ENCODE measurements at places on chromosomes 7 and 10. TPM values are rescaled to one million over a fixed set of nuclear protein-coding genes. Genes with fewer than 3 reads are reported as not detected.

Gene HMX3
- total RNA-seq = 0.45 TPM

GRCh38 chr7:123372368-123372767 lies 162.0 kb downstream of the IQUB start:
- DNase-seq = no peak

Gene AKR1E2
- total RNA-seq = 6.5 TPM

DNA sequence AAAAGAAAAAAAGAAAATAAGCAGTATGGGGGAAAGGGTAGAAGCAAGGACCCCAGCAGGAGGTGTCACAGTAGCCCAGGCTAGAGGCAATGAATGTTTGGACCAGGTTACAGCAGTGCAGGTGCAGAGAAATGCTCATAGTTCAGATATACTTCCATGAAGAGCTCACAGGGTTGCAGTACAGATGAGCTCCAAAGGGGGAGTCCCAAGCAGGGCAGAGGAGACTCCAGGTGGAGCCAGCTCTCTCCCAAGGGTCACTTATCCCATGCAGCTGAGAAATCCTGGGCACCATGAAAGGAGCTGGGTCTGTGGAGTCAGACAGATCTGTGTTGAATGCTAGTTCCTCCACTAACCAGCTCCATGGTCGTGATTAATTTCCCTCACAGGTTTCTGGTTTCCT lies 174.9 kb downstream of the C7orf25 start:
- DNase-seq = no peak

DNA sequence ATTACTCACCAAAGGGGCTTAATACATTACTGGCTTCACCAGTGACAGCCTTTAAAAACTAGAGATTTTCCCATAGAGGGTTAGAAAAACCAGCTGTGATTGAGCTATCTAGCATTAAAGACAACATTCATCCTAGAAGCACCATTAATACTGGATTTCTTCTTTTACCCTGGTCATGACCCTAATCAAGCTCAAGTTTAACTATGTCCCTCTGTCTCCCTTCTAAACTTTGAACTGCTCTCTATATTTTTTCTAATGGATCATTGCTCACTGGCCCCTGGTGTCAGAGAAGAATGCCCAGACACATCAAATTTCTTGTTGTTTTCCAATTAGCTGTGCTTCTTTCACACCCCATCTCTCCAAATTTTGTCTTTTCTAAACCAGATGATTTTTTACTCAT lies 1101.3 kb downstream of the XPNPEP1 start:
- no peak for DNase-seq

Gene SPDYE8
- not detected for total RNA-seq

DNA sequence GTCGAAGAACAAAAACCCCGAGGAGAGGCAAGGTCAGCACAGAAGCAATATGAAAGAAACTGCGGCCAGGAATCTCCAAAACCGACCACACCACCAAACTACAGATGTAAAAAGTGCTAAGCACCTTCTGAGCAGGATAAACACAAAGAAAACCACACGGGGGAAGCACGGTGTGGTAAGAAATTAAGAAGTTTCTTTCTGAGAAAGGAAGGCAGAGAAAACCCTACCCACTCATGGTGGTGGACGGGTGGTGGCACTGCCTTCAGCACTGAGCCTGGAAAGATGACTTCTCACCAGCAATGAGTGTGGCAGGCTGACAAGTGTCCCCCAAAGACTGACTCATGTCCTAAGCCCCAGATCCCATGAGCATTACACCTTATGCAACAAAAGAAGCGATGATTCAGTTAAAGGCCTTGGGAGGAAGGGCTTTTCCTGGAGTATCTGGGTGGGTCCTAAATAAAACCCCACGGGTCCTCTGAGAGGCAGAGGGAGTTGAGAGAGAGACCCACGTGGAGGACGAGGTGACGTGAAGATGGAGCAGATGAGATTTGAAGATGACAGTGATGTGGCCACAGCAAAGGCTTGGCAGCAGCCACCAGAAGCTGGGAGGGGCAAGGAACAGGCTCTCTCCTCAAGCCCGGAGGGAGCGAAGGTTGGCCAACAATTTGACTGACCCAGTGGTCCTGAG lies 124.9 kb downstream of the DLG5 start:
- peak; percentile 89 for DNase-seq

Gene MET
- total RNA-seq = 0.16 TPM

Gene PNLIPRP2
- not detected for total RNA-seq

GRCh38 chr10:49629431-49629881 lies 15.6 kb downstream of the CHAT start:
- no peak for DNase-seq

Gene CFTR
- not detected for total RNA-seq

Gene ACBD7
- 2.0 TPM for total RNA-seq

GRCh38 chr10:102769375-102770107 lies 25.8 kb downstream of the WBP1L start:
- no peak for DNase-seq

DNA sequence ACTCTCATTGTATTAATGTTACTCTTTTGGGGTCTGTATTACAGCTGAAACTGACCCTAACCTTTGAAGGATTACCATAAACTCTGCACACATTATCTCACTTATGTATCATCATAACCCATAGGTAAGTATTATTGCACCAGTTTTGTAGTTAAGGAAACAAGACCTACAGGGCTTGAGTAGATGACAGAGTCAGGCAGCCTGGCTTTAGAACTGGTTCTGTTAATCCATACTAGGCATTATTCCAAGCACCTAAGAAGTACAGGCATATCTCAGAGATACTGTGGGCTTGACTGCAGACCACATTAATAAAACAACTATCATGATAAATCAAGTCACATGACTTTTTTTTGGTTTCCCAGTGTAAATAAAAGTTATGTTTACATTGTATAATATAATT lies 17.1 kb upstream of the AKR1B1 start:
- no peak for DNase-seq

Gene SPDYE2B
- not detected for total RNA-seq

GRCh38 chr10:593901-594457 lies 95.5 kb downstream of the DIP2C start:
- DNase-seq = no peak

DNA sequence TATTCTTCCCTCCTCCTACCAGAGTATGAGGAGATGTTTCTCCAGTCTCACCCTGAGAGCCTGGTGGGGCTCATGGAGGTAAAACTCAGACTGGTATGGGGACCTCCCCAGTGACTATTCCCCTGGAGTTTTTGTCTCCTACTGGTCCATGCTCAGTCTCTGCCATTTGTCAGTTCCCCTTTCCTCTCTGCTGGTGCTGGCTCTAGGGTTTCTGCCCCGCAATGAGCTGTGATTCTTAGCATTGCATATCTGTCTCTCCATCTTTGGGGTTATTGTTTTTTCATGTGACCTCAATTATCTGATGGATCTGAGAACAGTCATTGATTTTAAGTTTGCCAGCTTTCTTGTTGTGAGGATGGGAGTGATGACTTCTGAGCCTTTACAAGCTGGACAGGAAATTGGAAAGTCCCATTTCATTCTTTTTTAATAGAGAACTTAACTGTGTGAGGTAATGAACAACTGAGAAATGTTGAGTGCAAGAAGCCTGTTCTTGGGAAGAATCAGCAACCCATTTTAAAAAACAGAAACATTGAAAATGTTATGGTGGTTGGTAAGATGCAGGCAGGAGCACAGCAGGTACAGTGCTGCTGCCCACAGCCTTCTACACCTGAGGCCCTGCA lies 26.9 kb downstream of the NACAD start:
- DNase-seq = no peak

DNA sequence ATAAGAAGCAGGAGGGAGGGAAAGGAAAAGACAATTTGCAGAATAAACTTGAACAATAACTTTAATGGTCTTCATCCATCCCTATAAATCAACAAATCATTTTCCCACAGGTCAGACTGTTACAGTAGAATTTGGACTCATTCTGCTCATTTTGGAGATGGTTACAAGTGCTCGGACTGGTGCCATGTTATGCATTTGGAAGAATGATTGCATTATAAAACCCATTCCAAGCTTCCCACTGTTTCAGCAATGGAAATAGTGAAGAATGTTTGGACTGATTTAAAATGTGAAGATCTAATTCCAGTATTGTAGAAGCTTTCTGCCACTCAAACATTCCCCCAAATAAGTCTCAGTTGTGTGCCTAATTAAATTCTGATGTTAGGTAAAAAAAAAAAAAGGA lies 99.7 kb upstream of the ZEB1 start:
- DNase-seq = no peak

DNA sequence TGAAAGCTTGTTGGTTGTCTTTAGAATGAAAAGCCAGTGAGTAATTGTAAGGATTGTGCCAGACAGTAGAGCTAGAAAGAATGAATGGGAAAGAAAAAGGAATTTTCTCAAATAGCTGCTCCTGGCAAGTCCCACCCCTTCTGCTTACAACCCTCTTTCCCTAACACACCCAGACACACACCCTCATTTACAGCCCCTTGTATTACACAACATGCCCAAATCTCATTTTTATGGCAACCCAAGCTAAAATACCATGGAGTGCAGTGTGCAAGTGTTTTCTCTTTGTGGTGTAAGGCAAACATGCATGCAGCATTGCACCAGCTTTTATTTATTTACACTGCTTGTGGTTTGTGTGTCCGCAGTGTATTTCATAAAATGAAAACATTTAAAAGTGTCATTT lies 1.5 kb downstream of the PRKAR2B start:
- DNase-seq = no peak

Gene HTR7
- total RNA-seq = not detected

- DNase-seq = no peak
Observed at GRCh38 chr10:95987685-95988426, 55.5 kb upstream of the CCNJ start.

All from activated CD8-positive, alpha-beta T cell treated with anti-CD3 and anti-CD28 coated beads for 36 hours (primary cell).